ENCODE measurements at places on chromosomes 2 and 18.

- DNase-seq: no peak
Observed at GRCh38 chr2:128835974-128836373, 517.3 kb upstream of the HS6ST1 start.

DNA sequence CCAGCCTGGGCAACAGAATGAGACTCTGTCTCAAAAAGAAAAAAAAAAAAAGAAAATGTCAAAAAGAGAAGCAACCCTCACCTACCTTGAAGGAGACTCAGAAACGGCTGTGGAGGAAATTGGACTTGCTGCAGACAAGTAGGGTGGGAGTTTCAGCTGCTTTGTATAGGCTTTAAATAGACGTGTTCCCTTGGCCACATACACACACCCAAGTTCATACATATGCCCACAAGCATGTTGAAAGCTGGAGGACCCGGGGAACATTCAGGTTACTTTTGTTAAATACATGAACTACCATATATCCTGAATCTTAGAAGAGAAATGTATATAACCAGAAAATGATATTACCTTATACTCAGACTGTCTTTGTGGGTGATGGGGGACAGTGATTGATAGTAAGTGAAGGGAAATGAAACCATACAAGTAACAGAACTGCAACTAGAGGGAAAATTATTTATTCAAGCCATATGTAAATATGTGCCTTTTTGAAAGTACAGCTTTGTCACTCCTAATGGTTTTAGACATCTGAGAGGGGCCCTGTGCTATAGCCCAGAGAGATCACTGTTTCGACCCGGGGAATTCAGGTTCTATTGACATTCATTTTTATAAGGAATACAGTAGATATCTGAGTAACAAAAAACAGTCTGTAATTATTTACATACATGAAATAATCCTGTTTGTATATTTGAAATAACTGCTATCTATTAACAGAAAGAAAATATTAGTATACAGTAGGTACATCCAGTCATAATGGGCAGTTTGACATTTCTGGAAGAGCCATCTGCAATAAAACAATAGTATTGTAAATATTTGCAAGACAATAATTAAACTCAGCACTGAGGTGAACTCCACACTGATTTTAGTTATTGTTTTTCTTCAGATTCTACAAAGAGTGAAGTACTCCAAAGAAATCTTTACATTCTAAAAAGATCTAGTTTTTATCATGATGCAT lies 48.0 kb upstream of the TGIF1 start:
- no peak for DNase-seq

DNA sequence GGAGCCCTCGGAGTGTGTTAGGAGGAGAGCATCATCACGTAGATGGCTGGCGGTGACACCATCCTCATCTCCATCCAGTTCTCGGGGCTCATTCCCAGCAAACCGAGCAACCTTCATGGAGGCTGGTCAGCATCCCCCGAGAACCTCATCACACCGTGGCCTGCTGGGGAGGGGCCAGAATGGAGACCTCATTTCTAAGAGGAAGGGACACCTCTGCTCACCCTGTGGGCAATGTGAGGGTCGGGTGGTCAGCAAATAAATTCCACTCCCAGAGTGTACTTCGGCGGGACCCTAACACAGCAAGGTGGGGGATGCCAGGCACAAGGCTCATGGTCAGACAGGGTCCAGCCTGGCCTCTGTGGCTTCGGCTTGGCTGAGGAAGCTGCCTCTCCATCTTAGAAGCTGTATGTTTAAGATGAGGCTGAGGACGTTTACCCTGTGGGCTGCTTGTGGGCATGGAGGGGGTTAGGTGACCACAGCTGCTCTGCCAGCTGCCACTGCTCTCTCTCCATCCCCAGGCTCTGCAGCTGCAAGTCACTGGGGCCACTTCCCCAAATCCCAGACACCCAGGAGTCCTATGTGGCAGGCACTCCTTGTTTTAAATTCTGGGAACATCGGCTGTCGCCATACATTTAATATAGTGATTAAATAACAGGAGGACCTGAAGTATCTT lies 56.5 kb upstream of the PXDN start:
- DNase-seq: no peak

- DNase-seq: no peak
Observed at GRCh38 chr18:75062297-75062886, 146.5 kb downstream of the PTGR3 start.

GRCh38 chr2:17583166-17583565 lies 42.7 kb downstream of the VSNL1 start:
- no peak for DNase-seq

GRCh38 chr2:33135645-33136044 lies 188.9 kb downstream of the LTBP1 start:
- DNase-seq: no peak

GRCh38 chr2:13508671-13509070 lies 791.9 kb downstream of the TRIB2 start:
- no peak for DNase-seq

- DNase-seq: no peak
Observed at GRCh38 chr2:157782057-157782845, 93.9 kb downstream of the ACVR1 start.

DNA sequence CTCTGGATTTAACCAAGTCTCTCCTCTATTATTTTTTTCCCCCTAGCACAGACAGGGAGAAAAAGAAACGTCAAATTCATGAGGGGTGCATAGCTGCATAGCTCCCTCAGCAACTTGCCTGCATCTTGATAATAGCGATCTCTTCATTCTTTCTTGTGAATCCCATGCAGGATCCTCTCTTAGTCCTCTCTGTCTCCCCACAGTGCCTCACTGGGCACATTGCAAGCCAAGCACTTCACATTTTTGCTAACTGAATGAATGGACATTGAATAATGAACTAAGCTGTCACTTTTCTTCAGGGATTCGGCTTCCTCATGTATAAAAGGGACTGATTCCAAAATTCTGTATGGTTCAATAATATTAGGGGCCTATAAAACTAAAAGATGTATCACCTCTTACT lies 2.9 kb upstream of the EPB41L3 start:
- DNase-seq: no peak

GRCh38 chr2:59233920-59234319 lies 992.8 kb upstream of the FANCL start:
- DNase-seq: no peak

DNA sequence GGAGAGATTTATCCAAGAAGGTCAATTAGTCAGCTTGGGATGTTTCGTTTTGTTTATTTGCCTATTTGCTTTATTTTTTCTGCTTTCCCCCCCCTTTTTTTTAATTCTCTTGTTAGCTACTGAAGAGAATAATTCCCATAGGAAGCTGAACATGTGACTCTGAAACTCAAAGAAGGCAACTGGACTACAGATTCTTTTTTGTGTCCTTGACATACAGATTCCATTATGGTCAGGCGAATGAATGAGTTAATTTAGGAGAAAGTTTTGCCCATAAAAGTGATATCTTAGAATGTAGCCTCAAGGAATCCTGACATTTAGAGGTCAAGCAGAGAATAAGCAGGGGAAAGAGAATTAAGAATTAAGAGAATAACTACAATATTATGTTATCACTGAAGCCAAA lies 514.2 kb upstream of the LINC00305 start:
- no peak for DNase-seq

- no peak for DNase-seq
Observed at GRCh38 chr2:50854381-50854780, 177.6 kb downstream of the NRXN1 start.
